ENCODE measurements at places on chromosomes 2 and 18.

GRCh38 chr2:37198681-37199065 lies 2.4 kb downstream of the CEBPZOS start:
- no peak for DNase-seq

- DNase-seq, result no peak
Observed at GRCh38 chr2:144515696-144516410, 4.1 kb downstream of the ZEB2 start.

DNA sequence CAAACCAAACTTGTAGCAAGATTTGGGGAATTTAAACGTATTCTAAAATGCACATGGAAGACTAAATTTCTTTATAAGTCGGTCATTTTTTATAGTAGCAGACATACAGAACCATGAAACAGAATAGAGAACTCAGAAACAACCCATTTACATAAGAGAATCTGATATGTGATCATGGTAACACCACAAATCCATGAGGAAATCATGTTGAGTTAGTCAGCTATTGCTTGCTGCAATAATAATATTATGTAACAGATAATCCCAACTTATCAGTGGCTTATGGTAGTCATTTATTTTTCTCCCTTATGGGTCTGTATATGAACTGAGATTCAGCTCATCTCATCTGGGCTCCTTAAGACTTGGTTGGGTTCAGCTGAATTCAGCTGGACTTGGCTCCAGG lies 103.4 kb upstream of the SERTAD2 start:
- no peak for DNase-seq

DNA sequence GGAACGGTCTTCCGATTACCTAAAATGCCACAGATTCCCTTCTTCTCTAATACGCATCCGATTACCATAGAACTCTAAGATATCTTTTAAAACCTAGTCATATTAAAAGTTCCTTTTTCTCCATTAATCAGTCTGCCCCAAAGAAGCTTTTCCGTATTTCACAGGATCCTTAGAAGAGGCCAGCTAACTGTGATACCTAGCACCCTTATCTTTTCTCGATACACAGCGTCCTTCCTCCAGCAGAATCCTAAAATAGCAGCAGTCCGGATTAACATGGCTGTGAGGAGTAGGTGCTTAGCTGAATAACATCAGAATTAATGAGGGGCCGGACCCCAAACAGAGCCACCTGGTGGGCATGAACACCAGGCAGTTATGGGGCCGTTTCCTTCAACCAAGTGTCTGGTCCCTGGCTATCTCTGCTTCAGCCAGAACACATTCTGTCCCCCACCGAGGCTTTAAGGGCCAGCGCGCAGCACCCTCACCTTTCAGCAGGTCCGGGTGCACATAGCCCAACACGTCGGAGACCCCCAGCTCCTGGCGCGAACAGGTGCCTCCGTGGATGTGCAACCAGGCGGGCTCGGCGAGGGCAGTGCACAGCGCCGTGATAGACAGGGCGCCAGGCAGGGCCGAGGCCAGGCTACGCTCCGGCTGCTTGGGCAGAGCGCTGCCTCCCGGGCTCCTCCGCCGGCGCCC lies 995 bp downstream of the TMEM127 start:
- DNase-seq, result peak; percentile 41

DNA sequence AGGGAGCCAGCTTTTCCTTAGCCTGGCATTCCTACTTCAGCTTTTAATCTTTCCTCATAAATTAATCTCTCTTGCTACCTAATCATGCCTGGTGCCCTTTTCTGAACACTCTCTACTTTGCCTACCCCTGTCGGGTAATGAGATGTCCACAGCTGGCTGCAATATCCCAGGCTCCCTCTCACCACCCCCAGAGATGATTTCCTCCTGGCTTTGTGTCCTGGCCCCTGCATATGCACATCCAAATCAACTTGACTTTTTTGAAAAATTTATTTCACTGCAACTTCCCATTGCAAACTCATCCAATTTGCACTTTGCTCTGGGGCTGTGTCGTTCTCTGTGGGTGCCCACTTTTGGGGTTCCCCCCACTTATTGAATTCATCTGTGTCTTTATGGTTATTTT lies 218.1 kb upstream of the SKOR2 start:
- no peak for DNase-seq

- no peak for DNase-seq
Observed at GRCh38 chr18:42348722-42349121, 393.7 kb downstream of the PIK3C3 start.

DNA sequence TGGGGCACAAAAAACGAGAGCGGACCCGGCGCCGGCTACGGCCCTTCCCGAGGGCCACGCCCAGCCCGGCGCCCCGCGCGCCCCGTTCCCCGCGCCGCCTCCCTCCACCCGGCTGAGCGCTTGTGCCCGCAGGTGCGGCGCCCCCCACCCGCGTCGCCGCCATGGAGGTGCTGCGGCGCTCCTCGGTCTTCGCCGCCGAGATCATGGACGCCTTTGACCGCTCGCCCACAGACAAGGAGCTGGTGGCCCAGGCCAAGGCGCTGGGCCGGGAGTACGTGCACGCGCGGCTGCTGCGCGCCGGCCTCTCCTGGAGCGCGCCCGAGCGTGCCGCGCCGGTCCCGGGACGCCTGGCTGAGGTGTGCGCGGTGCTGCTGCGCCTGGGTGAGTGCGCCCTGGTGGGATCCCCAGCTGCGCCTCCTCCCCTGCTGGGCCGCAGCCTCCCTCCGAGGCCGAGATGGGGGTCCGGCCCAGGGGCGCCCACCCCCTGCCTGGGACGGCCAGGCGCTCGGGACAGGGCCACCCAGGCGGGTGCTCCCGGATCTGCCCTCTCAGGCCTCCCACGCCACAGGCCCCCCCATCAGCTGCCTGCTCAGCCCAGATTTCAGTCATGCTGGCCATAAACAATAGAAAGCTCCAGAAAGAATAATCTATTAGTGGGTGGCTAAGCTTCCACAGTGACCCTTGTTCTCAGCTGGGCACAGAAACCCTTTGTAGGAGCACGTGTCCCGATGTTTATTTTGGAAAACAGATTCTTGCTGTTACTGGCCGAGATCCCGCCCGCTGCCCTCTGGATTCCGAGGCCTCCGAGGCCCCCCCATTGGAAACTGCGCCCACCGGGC lies 997 bp downstream of the BOK start:
- DNase-seq, result peak; percentile 42

- DNase-seq, result no peak
Observed at GRCh38 chr2:7027956-7028655, 110.9 kb downstream of the RNF144A start.

- no peak for DNase-seq
Observed at GRCh38 chr2:100812573-100812972, 7.4 kb upstream of the NPAS2 start.

GRCh38 chr2:63195310-63195709 lies 144.7 kb downstream of the OTX1 start:
- DNase-seq, result no peak

DNA sequence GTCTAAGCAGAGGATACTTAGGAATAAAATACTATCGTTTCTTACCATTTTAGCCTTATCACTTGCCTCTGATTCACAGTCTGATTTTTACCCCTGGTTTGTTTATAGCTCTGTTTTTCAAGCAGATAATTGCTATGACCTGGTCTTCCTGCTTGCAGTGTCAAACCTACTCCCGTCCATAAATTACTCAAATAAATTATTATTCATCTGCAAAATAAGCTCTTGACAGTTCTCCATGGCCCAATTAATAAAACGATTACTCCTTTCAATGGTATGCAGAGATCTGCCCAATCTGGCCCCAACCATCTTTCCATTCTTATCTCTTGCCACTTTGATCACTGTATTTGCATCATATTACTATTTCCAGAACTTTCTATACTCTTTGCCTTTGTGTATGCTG lies 354.0 kb downstream of the CCDC85A start:
- DNase-seq, result no peak

DNA sequence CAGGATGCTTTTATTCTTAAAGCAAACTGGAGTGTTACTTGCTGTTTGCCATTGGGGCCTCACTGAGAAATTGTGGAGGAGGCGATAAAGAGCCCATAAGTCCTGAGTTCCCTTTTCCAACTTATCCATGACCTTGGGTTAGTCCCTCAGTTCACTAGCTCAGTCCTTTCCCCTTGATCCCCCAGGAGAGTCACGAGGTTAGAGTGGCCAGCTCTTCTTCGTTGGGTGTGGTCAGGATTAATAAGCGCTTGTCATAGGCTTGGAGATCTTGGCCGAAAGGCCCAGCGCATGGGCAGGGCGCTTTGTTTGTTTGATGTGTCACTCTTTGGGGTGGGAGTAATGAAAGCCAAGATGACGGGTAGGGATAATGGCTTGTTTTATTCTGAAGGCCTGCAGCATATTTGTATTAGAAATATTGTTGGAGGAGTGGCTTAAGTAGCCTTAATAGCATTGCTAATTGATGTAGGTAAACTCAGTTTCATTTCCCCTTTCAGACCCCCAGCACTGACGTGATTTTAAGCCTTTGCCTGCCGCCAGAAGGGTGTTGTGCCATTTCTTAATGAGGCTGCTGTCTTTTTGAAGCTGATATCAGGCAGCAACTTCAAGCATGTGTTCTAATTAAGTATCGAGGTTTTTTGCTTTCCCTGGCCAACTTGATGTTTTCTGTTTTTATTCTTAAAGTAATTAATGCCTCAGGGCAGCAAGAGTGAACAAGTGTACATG lies 15.7 kb downstream of the GRHL1 start:
- no peak for DNase-seq

GRCh38 chr2:33023728-33024500 lies 77.2 kb downstream of the LTBP1 start:
- no peak for DNase-seq

- no peak for DNase-seq
Observed at GRCh38 chr2:120261387-120262006, 8.8 kb downstream of the RALB start.

GRCh38 chr2:143955401-143956065 lies 564.4 kb downstream of the ZEB2 start:
- DNase-seq, result no peak

GRCh38 chr18:62510789-62511188 lies 12.0 kb upstream of the ZCCHC2 start:
- no peak for DNase-seq

- no peak for DNase-seq
Observed at GRCh38 chr2:54558188-54559005, 102.3 kb downstream of the SPTBN1 start.

GRCh38 chr2:239603411-239604356 lies 202.9 kb upstream of the HDAC4 start:
- no peak for DNase-seq

DNA sequence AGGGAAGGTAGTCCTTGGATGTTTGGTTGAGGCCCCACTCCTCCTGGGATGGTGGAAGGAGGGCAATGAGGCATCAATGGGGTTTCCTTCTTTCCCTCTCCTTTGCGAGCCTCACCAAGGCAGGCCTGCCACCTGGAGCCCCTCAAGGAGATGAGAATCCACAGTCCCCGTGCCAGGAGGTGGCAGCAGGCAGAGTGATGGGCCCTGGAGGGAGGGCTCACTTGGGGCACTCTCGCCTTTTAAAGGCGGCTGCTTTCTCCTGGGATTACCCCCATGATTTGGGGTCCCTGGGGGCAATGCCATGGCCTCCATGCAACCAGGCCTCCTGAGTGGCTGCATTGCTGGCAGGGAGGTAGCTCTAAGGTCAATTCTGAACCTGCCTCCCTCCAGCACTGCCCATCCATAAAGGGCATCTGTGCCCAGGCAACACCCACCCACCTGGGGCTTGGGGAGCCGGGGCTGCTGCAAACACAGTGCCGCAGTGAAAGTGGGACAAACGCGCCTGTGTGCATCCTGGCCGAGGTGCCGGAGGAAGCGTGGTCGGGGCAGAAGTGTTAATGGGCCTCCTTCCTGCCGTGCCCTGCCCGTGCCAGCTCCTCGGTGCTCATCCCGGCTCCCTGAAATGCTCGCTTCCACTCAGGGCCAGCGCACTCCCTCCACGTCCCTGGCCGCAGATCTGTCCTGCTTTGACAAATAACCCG lies 55.9 kb downstream of the ZFP36L2 start:
- no peak for DNase-seq

DNA sequence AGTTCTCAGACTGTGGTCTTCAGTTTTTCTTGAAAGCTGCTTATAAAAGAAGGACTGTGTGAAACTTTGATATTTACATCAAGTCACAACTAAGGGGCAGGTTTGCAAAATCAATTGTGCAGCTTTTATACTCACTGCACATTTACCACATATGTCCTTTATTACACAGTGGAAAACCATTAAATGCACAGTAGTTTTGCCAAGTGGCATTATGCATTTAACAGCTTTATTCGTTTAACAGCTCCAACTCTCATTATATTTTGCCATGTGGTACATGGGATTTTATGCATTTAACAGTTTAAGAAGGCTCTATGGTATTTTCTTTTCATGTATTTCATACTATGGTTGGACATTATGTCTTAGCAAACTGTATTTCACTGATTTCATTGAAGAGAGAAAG lies 135.6 kb downstream of the SATB2 start:
- no peak for DNase-seq

DNA sequence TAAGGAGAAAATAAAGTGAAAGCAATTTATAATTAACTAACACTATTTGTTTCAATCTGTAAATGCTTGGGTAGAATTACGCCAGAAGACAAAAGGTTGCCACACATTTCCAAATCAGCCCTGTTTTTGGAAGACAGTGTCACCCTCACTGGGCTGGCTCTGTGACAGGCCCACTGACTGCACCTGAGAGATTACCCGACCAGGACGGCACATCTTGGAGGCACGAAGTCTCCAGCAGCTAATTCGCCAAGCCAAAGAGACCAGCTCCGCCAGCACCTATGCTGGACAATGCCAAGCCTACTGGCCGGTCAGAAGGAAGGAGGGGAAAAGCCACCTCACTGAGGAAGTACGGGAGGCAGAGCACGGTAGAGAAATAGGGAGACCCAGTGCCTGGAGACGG lies 61.9 kb downstream of the CYB5A start:
- no peak for DNase-seq

GRCh38 chr2:127024769-127025358 lies 82.1 kb downstream of the BIN1 start:
- DNase-seq, result no peak

DNA sequence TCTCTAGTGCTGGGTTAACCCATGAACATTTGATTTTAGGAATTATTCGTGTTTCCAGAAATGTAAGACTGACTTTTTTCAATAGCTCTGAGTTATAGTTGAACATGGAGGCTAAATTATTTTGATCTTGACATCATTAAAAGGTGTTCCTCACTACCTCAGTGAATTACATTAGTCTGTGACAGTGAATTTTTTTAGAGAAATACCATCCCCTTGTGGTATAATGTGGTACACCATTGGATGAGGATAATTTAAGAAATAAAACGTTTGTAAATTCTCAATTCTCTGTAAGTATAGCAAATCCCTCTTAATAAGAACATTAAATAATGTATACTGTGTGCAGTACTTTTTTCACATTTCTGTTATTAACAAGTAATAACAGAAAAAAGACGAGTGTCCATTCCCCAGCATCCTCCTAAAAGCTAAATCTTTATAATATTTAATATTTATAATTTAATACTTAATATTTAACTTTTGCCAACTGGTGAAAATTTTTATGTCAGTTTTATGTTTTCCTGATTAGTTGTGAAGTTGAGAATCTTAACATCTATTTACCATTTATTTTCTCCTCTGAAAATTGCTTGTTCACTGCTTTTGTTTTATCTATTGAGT lies 70.3 kb upstream of the CWC22 start:
- DNase-seq, result no peak

DNA sequence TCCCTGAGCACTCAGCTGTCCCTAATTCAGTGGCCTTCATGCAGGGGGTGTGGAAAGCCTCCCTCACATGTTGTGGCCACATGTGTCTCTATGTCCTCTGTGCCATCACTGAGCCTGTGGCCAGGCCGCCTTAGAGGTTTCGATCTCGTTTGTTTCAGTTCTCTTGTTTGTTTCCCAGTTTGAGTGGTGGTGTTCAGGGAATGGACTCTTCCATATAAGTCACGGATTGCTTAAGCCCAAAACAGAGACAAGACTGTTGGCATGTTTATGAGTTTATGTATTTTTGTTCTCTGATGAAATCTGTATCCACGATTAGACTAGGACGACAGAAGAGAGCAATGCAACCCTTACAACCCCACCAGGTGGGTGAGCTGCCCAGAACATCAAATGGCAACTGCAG lies 134.5 kb downstream of the CCBE1 start:
- no peak for DNase-seq

All from GM12892 (cell line).